Foreskin keratinocyte (primary cell): ENCODE measurements at places on chromosomes 3 and 15. TPM values are rescaled to one million over a fixed set of nuclear protein-coding genes. Genes with fewer than 3 reads are reported as not detected.

- no peak for DNase-seq
Observed at GRCh38 chr3:100898681-100899080, 94.5 kb downstream of the ABI3BP start.

GRCh38 chr3:156163848-156164247 lies 43.5 kb downstream of the KCNAB1 start:
- no peak for DNase-seq

ZNF385D gene
- total RNA-seq = 1.6 and 1.7 TPM in 2 replicates

- DNase-seq = peak; percentile 52
Observed at GRCh38 chr3:194985031-194985578, 285.9 kb downstream of the XXYLT1 start.

RTP1 gene
- total RNA-seq = not detected in 2 replicates

DNA sequence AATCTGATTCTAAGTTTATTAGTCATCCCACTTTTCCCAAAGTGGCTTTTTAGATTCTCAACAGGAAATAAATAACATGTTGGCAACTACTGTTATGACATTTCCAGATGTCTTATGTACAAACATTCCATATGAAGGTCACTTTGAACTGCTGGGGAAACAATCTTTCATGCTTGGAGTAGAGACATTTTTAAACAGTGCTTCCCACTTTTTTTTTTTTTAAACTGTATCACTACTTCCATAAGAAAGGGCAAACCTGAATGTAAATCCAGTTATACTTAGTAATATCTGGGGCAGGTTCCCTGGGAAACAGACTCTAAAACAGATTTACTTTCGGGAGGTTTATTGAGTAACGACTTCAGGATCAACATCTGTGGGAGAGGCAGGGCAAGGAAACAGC lies 473.8 kb downstream of the TAFA4 start:
- DNase-seq = no peak

GRCh38 chr3:55852326-55852725 lies 365.2 kb upstream of the WNT5A start:
- no peak for DNase-seq

DNA sequence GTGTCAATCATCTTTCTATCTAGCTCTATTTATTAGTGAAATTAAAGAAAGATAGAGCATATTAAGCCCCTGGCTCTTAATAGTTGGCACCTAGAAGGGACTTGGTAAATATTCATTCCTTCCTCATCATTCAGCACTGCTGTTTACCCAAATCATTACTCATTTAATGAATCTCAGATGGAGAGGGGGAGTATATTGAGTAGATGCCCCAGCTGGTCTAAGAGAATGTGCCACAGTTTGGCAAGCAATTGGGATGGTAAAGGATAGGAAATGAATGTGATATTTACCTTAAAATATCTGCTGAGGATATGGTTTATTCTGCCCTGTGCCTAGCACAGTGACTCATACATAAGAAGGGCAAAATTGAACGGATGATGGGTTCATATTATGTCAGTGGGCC lies 6.0 kb downstream of the IL1RAP start:
- DNase-seq = no peak

DNA sequence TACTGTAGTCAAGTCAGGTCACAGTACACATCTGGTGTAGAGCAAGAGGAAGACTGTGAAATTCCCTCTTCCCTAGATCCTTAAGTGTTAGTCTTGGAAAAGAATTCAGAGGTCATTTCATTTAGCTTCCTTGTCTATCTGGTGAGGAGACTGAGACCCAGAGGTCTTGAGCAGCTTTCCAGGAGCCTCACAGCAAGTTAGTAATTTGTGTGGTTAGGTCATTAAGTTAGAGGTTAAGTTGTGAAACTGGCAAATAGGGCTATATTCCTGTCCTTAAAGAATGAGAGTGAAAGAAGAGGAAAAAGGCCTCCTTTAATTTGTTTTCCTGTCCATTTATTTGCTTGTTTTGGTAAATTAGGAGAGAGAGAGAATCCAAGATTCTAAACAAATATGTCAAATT lies 9.0 kb downstream of the PODXL2 start:
- DNase-seq = no peak

GRCh38 chr3:99246010-99246654 lies 344.6 kb upstream of the DCBLD2 start:
- peak; percentile 44 for DNase-seq

PRTG gene
- total RNA-seq = not detected in 2 replicates

TRPM1 gene
- not detected in 2 replicates for total RNA-seq

ITIH3 gene
- not detected in 2 replicates for total RNA-seq

FAM174B gene
- total RNA-seq = 0.46 and 0.71 TPM in 2 replicates

PDCD10 gene
- total RNA-seq = 82.7 and 83.5 TPM in 2 replicates

ZIC4 gene
- total RNA-seq = not detected in 2 replicates

- no peak for DNase-seq
Observed at GRCh38 chr3:28244491-28244890, 3.1 kb downstream of the CMC1 start.

DNA sequence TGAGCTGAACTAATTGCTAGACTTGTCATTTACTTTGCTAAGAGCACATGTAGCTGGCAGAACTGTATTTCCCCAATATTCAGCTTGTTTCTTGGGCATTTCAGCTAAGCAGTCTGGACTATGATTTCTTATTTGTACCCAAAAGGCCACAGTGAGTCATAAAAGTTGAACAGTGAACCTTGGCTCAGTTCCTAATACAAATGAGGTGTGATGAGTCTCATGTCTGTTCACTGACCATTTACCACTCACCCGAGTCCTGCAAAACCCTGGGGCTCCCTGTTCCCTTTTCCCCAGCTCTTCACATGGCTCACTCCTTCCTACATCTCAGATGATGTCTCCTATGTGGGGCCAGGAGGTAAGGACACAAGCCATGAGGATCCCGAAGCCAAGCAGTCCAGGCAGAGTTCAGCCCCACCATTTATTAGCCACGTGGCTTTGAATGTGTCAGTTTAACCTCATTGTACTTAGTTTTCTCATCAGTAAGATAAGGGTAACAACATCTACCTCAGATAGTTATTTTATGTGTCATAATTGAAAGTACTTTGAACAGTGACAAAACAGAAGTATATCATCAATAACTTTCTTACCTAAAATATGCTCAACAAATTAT lies 239.3 kb downstream of the IL5RA start:
- DNase-seq = no peak

MAGEL2 gene
- not detected in 2 replicates for total RNA-seq

TMEM212 gene
- total RNA-seq = not detected in 2 replicates

CKMT1B gene
- 50.1 and 54.5 TPM in 2 replicates for total RNA-seq

DNA sequence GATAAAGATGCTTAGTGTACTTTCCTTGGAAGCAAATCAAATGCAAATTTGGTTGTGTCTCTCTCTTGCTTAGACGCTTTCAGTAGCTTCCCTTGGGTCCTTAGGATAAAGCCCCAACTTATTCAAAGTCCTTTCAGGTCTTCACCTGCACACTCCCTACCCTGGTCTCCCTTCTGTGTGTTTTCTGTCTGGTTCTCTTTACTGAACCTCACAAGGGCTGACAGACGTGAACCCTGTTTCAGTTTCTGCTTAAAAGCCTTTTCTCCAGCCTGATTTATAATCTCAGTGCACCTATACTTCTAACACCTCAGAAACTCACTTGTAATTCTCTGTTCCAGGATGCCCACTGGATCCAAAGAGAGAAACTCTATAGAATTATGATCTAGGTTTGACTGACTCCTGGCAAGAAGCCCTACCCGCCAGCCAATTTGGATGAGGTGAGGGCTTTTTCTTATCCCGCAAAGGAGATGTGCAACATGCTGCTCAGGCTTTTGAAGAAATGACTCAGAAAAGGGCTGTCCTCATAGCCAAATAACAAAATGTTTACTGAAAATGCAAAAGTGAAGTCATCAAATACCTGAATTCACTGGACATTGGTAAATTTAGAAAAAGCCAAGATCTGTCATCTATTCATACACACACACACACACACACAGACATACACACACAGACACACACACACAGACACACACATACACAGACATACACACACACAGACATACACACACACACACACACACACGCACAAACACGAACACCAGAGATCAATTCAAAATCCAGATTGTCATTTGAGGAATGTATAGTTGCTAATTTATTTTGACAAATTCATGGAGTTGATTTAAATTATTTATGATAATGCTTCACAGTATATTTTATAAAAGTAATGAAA lies 102.4 kb upstream of the EOMES start:
- no peak for DNase-seq

DNA sequence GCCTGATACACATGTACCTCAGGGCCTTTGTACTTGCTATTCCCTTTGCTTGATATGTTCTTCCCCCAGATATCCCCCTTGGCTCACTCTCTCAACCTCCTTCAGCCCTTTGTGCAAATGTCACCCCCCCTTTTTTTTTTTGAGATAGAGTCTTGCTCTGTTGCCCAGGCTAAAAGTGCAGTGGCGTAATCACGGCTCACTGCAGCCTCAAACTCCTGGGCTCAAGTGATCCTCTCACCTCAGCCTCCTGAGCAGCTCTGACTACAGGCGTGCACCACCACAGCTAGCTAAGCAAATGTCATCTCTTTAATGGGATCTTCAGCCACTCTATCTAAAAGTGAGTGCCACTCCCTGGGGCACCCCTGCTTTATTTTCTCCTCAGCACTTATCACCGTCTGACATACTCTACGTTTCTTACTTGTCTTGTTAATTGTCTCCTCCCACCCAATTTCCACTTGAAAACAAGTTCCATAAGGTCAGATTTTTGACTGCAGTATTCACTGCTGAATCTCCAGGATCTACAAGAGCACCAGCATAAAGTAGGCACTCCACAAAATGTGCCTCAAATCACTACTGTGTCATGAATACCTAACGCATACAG lies 14.6 kb downstream of the IP6K2 start:
- DNase-seq = no peak

DNA sequence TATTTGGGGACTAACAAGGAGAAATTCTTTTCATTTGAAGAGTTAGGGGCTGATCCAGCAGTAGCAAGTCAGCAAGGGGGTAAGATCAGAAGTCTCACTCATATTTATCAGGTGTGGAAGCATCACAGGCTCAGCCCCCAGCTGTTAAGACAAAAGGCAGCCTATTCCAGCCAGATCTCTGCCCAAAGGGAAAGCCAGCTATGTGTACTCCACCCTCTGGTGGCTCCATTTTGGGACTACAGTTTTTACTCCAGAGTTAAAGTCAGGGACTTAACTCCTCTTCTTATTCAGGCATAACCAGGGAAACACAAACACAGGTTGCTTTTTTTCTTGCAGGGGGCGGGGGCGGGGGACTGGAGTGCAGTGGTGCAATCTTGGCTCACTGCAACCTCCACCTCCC lies 19.2 kb downstream of the UBP1 start:
- no peak for DNase-seq

GRCh38 chr15:67613708-67614107 lies 71.2 kb downstream of the MAP2K5 start:
- no peak for DNase-seq

TP63 gene
- total RNA-seq = 154 and 165 TPM in 2 replicates
